AG04449 (cell line): ENCODE measurements at places on chromosomes 4 and X.

GRCh38 chr4:20393486-20394100 lies 141.9 kb downstream of the SLIT2 start:
- DNase-seq = no peak

- no peak for DNase-seq
Measured at GRCh38 chr4:131974730-131975129, 1174.4 kb upstream of the PCDH10 start.

GRCh38 chr4:98657531-98658286 lies 702 bp downstream of the TSPAN5 start:
- DNase-seq = no peak

DNA sequence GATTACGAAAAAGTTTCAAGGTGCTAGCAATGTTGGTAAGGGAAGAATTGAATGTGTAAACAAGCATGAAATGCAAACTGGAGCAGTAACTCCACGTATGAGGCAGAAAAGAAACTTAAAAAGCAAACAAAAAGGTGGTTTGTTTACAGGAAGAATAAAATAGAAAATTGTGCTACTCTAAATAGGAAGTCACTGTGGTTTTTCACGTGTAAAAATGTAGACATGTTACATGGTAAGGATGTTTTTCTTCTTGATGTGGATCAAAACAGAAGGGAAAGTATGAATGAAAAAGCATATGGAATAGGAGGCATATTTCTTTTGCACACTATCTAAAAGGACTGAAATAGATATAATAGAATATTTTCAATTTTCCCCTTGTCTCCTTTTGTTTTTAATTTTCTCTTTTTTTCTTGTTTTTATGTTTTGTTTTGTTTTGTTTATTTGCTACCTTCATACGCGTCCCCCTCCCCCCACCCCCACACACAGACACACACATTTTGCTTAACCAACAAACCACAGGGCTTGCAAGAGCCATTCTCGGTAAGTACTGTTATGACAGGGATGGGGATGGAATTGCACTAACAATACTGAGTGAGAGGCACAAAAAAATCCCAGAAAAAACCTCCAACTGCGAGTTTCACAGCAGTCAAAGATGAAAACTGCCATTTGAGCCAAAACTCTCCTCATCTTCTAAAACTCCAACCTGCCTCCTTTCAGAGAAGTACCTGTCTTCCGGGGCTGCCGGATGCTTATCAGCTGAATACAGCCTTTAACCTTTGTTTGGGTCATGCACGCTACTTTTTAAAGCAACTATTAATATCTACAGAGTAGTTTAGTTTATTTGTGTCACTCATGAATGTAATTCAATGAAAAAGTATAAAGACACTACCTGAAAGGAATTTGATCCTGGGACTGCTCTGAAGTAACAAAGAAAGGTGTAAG lies 135.8 kb downstream of the IL15 start:
- DNase-seq = no peak

- no peak for DNase-seq
Measured at GRCh38 chr4:86493460-86493859, 100.7 kb upstream of the PTPN13 start.

- DNase-seq = peak; percentile 47
Measured at GRCh38 chrX:134622056-134622812, 36.0 kb downstream of the PLAC1 start.

GRCh38 chr4:11313157-11313943 lies 115.3 kb downstream of the HS3ST1 start:
- no peak for DNase-seq

DNA sequence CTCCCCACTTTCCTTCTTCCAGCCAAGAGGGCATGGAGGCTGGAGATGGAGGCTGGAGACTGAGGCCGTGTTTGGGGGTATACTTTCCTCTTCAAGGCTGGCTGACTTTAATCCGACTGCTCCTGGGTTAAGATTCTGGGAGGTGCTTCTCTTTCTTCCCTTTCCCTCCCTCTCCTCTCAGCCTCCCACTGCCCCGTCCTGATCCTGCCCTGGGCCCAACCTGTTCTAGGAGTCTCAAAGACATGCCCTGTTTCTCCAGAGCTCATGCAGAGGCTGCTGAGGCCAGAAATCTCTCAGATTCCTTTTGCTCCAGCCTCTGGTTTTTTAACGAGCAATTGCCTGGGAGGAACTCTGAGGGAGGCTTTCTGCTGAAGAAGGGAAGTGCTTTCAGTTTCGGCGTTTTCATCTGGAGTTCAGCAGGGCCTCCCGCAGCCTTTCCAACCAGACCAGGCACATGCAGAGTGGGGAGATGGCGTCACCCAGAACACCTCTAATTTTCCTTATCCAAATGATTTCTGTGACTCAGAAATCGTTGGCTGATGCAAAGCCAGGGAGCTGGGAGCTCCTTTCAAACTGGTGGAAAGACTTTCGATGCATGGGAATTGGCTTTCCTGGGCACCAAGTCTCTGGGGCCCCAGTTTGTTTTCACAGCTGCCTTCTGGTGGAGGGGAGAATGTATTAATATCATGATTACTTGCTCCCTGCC lies 34.5 kb upstream of the FAM9C start:
- peak; percentile 68 for DNase-seq

DNA sequence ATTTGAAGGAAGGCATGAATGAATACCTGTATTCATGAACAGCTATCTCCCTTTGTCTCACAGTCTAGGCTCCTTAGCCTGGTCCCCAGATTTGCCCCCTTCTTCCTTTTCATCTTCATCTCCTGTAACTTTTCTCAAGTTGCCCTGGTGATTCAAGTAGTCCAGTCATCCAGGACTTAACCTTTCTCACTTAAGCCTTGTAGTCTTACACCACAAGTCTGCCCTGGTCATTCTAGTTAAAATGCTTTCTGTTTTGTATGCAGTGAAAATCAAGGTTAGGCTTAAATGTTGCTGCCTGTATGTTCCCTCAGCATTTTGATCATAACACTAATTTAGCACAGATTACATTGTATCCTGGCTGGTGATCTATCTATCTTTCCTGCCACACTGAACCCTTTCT lies 58.5 kb upstream of the SLC7A11 start:
- no peak for DNase-seq

- no peak for DNase-seq
Measured at GRCh38 chr4:94531991-94532789, 80.4 kb downstream of the PDLIM5 start.

DNA sequence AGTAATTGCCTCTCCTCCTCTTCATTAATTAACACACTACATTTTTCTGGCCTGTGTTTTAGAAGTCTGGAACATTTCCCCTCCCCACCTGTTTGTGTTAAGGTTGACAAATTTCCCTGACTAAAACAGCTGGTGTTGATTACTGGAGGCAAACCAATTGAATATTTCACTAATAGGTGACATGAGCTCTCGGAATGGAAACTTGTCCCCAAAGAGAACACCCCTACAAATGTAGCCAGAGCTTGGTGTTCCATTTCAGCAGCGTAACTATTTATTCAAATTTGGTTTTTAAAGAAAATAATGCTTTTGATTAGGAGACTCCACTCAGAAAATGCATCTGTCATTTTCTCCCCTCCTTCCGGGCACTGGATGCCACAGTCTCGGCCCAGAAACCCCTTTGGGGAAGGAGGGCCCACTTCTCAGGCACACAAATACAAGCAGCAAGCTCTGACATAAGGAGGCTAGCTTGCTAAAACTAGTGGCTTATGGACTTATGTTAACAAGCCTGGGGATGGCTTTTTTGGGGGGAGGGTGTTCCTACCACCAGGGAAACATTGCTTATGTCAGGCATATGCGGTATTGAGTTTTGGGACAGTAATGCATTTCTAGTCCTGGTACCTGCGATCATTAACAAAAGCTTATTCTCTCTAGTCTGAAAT lies 2.2 kb downstream of the RNF150 start:
- DNase-seq = no peak

DNA sequence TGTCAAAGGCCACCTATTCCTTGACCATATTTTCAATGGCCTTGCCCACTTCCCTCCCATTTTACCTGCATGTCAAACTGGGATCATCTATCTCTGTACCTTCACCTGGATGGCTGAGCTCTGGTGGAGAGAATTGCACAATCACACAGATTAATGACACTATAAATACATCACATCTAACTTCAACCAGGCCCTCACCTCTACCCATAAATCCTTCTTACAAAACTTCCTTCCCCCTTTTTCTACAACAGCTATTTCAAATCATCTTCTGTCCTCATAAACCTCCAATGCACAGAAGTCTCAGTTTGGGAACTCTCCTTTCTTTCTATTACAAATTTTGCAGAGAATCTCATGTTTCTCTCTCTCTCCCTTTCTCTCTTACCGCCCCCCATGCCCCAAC lies 9.2 kb downstream of the PALLD start:
- no peak for DNase-seq

- no peak for DNase-seq
Measured at GRCh38 chr4:113576947-113577678, 184.4 kb downstream of the CAMK2D start.

GRCh38 chr4:173014113-173014558 lies 154.5 kb upstream of the GALNT7 start:
- no peak for DNase-seq

DNA sequence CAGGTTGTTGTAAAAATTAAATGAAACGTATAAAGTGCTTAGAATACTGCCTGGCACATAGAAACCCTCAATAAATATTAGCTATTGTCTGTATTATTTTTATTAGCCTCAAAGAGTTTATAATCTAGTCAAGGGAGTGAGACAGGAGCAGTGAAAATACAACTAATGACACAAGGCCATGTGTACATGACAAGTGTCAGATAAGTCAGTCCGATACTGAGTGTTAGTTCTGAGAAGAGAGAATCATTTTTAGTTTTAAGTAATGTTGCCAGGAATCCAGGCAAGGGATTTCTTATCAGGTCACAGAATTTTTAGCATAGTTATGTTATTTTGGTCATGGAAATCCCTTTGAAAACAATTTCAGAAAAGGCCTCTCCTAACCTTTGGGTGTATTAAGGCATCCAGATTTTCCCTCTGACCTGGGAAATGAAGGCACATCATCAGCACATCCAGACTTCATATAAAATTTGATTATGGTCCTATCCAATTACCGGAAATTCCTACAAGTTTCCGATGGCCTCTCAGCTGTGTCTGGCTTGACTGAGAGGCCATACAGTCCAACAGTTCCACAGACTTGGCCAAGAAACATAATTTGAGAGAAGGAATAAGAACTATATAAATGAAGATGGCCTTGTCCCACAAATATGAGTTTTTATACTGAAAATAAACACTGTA lies 35.7 kb downstream of the PPARGC1A start:
- DNase-seq = no peak
